Brain microvascular endothelial cell (primary cell): ENCODE measurements at places on chromosomes 3 and 15.

DNA sequence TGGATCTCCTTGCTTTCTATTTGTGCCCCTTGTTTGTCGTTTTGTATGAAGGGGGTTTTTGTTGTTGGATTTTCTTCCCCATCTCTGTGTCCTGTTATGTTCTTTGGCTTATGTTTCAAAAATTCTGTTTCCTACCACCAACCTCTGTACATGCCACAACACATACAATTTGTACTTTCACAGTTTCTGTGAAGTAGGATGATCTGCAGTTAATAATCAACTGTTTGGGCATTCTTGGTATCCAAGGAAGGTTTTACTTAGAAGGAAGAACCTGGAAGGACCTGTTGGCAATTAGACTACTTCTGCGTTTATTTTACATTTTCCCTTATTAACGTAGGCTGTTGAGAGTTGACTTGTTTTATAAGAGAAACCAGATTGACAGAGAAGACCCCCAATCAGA, 8.3 kb downstream of the SETD5 start:
- DNase-seq: no peak

DNA sequence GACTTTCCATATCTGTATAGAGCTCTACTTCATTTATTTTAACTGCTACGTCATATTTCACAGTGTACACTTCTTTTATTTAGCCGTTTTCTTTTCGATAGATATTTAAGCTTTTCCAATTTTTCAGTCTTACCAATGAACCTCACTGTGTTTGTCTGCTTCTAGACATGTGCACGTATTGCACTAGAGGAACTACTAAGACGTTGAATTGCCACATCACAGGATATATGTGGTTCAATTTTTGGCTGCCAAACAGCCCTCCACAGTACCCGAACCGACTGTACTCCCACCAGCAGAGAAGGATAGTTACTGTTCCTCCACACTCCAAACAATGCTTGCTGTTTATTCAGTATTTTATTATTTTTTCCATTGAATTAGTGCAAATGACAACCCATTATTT, 2.0 kb downstream of the NR1I2 start:
- no peak for DNase-seq

DNA sequence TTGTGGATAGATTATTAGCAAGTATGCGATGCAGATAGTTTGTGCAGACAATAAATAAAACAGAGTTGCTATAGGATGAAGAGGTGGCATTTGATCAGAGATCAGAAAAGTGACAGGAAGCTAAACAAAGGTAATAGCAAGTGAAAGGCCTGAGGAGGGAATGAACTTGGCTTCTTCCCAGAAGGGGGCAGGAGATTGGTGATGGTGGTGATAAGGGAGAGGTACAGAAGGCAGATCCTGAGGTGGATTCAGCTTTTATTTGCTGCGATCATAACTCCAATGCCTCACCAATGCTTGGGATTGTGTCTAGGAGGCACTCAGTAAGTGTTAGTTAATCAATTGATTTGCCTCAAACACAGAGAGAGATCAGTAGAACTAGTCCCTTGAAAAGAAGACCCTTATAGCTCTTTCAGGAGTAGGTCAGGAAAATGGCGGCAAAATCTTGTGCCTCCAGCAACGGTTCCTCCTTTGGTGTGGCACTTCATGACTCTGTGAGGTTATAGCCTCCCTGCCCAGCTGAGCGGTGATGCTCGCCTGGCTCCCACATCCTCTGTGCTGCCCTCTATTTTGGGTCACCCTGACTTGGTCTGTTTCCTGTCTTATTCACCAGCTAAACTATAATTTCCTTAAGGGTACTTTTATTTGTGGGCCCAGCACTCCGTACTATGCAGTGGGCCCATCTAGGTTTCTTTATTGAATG, 37.5 kb downstream of the TGFBR2 start:
- DNase-seq: no peak

DNA sequence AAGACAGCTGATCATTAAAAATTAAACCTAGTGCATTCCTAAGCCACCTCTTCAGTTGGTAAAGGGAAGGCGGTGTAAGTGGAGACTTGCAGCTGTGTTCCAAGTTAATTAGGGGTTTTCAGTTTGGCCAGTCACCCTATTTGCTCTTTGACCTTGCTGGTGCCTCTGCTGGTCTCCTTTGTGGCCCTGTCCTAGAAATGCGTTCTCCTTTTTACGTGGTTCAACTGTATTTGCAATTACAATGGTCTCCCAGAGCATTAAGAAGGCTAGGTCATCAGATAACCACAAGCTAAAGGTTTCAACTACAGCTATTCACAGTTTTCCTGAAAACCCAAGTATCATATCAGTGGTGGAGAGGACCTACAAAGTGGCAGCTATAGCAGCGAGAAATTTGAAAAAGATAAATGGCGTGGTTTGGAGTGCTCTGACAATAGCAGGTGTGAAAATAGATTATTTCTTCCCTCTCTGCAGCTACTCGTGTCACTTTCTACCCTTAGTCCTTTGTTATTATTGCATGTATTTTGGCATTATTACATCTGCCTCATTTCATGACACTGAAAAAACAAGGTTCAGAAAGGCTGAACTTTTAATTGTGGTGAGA, 203.5 kb upstream of the TBC1D5 start:
- DNase-seq: no peak

DNA sequence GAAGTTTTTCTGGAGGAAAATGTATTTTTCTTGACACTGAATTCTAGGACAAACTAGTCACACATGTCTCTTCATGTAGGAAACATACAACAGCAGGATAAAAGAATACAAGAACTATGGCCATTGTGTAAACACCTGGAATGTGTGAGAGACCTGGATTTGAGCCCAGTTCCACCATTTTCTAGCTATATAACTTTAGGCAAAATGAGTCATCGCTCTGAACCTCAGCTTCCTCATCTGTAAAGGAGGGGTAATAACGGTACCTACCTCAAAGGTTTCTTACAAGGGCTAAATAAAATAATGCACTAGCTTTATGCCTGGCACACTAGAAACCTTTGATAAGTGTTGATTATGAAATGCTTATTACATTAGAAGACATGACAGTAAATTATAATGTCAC, 57.8 kb downstream of the RIOX2 start:
- DNase-seq: peak; percentile 10

DNA sequence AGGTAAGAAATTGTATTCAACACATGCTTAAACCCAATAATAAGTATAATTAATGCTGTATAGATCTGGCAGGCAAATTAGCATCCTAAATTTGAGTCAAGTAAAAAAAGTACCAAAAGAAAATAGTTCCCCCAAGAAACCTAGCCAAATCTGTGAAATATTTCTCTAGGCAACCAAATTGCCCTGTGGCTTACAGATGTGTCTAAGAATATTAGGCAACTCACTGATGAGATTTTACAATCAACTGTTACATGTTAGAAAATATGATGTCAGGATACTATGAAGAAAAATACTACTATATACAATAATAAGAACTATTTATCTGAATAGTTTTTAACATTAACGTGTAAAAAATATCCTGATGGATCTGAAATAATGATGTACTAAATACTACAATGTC, 397.1 kb downstream of the TIGIT start:
- DNase-seq: no peak

DNA sequence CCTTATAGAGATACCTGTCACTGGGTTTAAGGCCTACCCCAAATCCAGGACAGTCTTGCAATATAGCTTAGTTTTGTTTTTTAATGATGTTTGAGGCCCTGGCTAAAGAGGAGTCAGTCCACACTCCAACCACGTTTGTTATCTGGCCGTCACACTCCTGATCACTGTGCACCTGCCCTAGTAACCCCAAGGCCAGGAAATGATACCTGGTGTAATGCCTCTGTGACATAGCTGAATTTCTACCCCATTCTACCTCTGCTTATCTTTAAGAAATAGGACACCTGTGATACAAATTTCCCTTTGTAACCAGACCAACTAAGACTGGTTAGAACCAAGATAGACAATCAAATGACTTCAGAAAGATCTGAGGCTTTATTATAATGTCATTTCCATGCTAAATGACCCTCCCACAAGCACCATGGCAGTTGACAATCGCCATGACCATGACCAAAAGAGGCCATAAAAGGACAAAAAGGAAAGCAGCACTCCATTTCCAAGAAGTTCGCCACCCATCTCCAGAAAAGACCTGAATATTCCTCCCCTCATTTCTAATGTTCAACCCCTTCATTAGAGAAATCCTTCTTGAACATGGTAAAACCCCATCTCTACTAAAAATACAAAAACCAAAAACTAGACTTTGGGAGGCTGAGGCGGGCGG, 4.8 kb upstream of the RTP3 start:
- DNase-seq: no peak

DNA sequence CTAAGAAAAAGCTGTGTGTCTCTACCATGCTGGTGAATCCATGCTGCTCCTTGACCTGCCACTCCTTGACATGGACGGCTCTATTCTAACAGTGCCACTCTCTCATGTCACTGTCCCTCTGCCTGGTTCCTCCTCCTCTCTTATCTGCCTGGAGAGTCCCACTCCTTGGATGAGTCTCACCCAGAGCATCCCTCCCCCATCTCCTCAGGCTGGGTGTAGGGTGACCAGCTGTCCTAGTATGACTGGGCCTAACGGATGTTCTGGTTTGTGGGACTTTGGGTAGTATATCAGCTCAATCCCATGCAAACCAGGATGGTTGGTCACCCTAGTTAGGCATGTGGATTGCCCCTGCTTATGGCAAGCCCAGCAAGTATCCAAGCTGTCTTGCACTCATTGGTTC, 54.3 kb downstream of the LIPC start:
- no peak for DNase-seq

DNA sequence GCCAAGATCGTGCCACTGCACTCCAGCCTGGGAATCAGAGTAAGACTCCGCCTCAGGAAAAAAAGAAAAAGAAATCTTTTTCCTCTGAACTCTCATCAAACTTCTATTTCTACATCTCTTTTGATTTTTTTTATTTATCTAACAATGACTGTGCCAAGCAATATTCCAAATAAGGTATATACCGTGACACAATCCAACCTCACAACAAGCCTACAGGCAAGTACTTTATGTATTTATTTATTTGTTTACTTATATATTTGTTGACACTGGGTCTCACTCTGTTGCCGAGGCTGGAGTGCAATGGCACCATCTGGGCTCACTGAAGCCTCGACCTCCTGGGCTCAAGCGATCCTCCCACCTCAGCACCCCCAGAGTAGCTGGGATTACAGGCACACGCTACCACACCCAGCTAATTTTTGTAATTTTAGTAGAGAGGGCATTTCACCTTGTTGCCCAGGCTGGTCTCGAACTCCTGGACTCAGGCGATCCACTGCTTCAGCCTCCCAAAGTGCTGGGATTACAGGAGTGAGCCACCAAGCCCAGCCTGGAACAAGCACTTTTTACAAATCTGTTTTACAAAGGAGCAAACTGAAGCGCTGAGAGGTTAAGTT, 94.9 kb upstream of the CHD2 start:
- DNase-seq: no peak

DNA sequence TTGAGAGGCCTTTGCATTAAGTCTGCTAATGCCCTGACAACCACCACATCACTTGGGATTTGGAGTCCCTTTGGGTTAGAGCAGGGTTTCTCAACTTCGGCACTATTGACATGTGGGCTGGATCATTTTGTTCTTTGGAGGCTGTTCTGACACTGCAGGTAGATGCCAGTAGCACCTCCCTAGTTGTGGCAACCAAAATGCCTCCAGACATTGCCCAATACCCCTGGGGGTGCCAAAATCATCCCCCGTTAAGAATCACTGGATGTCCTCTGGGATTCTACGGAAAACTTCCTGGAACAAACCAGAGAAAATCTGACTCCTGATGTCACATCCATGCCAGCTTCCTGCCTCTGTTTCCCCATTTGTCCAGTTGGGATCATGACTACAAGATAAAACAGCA, 37.2 kb upstream of the BLM start:
- no peak for DNase-seq

- no peak for DNase-seq
Measured at GRCh38 chr3:122099255-122099654, 44.1 kb downstream of the CD86 start.

DNA sequence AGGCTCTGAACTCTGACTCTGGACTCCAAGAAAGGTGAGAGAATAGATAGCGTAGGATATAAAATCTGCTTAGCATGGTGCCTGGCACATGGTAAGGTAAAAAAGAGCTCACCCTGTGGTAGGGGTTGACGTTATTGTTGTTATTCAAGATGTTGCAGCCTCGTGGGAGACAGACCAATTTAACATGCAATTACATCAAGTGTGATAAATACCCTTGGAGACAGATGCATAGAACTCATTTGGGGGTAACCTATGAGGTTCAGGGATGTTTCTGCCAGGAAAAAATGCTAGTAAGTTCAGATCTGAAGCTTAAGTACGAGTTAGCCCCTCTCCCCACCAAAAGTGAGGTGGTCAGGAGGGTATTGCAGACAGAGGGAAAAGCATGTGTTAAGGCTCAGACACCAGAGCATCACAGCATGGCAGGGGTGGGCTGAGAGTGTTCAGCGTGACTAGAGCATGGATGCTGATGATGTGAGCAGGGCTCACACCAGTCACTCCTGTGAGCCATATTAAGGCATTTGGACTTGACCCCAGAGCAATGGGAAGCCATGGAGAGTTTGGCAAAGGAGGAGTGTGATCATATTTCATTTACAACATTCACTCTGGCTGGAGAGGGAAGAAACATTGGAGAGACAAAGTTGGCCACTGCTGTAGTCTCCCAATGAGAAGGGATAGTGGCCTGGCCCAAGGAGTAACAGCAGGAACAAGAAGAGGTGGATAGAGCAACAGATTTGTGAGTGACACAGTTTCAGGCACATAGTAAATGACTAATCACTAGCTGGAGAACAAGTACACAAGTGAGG, 181.0 kb downstream of the UACA start:
- DNase-seq: peak; percentile 22

- no peak for DNase-seq
Measured at GRCh38 chr15:58410353-58410752, 21.4 kb upstream of the LIPC start.

- DNase-seq: no peak
Measured at GRCh38 chr3:185709251-185709955, 115.4 kb downstream of the IGF2BP2 start.

DNA sequence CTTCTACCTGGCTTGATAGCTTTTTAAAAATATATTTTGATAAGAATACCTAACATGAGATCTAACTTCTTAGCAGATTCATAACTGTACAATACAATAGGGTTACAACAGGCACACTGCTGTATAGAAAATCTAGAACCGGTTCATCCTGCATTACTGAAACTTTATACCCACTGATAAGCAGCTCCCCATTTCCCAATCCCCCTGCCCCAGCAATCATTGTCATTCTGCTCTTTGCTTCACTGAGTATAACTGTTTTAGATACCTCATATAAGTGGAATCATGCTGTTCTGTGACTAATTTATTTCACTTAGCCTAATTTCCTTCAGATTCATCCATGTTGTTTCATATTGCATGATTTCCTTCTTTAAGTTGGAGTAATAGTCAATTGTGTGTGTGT, 906.0 kb downstream of the GBE1 start:
- DNase-seq: no peak

- DNase-seq: peak; percentile 58
Measured at GRCh38 chr15:84598993-84599392, 1.8 kb upstream of the ZSCAN2 start.

- DNase-seq: no peak
Measured at GRCh38 chr3:139130390-139131140, 85.9 kb upstream of the PRR23C start.
